HL-60 (cell line): ENCODE measurements at places on chromosomes 7 and 10.

- no peak for DNase-seq
These were observed 10.5 kb downstream of the IKZF1 start for GRCh38 chr7:50314836-50315592.

DNA sequence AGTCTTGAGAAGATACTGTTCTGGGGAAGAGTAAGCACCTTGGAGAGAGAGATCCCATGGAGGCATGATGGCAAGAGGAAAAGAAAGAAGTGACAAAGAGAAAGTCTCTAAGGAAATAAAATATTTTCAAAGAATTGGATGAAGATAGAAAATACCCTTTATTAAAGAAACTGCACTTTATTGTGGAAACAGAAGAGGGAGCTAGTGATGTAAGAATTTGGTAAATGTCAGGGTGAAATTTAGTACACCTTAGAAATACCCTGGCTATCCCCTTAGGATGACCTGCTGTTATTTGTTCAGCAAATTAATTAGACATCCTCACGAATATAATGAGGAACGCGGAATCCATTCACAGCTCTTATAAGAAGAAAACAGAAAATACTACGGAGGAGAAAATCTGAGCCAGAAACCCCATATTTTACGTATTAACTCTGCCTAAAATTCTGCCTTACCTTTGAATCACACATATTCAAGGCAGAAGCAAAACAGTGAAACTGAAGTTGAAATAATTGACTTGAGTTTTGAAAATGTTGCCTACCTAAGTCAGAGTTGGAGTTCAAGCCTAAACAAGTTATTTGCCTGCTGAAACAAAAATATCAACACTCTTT, 90.7 kb downstream of the TFPI2 start:
- DNase-seq = no peak

- DNase-seq = no peak
These were observed 420.9 kb upstream of the GRM3 start for GRCh38 chr7:86222806-86223205.

DNA sequence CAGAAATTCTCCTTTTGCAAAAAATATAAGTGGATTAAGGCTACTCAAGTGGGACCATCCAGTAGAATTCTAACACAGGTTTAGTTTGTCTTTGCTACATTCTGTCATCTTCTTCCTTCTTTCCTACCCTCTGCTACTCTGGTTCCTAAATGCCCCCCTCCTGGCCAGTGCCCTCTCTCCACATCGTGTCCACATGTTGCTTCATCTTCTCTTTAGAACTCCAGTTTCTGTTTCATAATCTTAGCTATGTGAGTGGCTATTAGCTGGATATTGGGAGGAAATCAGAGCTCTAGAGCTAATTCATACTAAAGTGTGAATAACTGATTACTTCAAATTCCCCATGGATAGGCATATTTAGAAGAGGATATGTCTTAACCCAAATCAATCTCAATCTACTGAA, 528.5 kb downstream of the LRMDA start:
- no peak for DNase-seq
